ENCODE measurements at places on chromosomes 16 and 17.

DNA sequence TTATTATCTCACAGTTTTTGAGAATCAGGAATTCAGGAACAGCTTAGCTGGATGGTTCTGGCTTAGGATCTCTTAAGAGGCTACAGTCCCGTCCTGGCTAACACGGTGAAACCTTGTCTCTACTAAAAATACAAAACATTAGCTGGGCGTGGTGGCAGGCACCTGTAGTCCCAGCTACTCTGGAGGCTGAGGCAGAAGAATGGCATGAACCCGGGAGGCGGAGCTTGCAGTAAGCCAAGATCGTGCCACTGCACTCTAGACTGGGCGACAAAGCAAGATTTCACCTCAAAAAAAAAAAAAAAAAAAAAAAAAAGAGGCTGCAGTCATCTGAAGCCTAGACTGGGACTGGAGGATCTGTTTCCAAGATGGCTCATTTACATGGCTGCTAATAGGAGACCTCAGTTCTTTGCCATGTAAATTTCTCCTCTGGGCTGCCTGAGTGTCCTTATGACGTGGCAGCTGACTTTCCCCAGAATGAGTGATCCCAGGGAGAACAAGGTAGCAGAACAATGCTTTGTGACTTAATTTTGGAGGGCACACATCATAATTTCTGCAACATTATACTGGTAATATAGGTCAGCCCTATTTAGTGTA, 95.8 kb upstream of the CORO6 start:
- no peak for DNase-seq

GRCh38 chr17:75182319-75182568, 515 bp downstream of the SUMO2 start:
- DNase-seq, result no peak

DNA sequence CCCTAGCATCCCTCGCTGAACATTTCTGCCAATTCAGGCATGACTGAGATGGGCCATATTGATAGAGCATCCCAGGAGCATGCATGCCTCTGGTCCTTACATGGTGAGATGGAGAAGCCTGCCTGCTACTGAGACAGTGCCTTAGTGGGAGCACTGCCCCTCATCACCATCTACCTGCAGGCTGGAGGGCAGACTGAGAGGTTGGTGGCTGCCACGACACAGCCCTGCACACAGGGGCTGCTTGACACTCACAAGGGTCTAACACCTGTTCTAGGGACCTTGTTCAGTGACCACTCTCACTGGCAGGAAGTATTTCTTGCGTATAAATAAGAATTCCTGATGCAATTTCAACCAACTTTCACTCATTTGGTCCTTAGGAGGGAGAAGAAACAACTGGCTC, 34.0 kb downstream of the WIPI1 start:
- DNase-seq, result no peak

- no peak for DNase-seq
Observed at GRCh38 chr17:14494161-14494560, 193.3 kb downstream of the HS3ST3B1 start.

DNA sequence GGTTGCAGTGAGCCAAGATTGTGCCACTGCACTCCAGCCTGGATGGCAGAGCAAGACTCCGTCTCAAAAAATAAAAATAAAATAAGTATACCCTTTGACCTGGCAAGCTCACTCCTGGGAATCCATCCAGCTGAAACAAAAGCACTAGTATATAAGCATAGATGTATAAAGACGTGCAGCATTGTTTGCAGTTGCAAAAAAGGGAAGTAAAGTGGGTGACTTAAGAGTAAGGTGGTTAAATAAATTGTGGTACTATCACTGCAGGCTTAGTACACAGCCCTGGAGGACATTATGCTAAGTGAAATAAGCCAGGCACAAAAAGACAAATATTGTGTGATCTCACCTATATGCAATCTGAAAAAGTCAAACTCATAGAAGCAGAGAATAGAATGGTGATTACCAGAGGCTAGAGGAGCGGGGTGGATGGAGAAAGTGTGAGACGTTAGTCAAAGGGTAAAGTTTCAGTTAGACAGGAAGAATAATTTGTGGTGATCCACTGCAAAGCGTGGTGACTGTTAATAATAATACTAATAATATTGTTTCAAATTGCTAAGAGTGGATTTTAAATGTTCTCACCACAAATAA, 113.0 kb downstream of the MYO1D start:
- DNase-seq, result no peak

DNA sequence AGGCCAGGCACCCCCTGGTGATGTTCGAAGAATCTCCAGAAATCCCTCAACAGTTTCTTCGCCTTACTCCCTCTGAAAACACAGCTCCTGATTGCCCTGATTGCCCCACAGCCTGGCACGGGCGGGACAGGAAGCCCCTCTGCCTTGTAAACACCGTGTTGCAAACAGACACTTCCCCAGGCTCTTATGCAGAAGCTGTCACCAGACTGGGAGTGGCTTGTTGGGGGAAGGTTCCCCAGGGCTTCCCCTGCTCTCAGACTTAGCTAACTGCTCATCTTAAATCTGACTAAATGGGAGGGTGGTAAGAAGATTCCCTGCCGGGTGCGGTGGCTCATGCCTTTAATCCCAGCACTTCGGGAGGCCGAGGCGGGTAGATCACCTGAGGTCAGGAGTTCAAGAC, 11.2 kb downstream of the PIK3R5 start:
- DNase-seq, result no peak

GRCh38 chr17:14052886-14053615, 16.3 kb upstream of the COX10 start:
- DNase-seq, result peak; percentile 33

All from fibroblast of gingiva (primary cell).